ENCODE measurements at places on chromosomes 2 and 18. TPM values are rescaled to one million over a fixed set of nuclear protein-coding genes. Genes with fewer than 3 reads are reported as not detected.

DNA sequence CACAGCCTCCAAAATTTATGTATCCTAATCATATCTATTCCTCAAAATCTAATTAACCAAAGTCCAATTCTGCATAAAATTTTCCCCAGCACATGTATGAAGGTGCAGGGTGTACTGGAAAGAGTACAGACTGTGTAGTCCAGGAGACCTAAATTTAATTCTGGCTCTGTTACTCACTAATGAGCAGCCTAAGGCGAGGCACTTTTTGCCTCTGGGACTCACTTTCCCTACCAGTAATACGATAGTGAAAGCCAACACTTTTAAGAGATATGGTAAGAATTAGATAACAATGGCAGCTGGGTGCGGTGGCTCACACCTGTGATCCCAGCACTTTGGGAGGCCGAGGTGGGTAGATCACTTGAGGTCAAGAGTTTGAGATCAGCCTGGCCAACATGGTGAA lies 177.7 kb downstream of the PIEZO2 start:
- DNase-seq: no peak

The ELOA2 gene
- not detected for total RNA-seq

DNA sequence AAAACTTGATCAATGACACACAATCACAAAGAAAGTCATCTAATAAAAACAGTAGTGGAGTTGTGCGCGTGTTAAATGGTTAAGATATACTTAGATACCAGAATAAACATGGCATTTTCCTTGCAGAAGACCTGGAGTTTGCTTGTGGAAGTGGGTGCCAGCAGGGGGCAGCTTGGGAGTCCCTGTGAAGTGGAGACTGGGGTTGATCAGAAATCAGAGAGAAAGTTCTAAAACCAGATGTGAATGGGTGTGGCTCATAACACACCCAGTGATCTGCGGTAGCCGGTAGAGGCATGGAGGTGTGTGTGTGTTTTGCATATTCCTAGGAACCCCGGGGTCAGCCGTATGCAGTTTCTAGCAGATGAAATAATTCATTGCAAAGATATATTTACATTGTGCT lies 300.1 kb upstream of the TRIB2 start:
- peak; percentile 31 for DNase-seq

DNA sequence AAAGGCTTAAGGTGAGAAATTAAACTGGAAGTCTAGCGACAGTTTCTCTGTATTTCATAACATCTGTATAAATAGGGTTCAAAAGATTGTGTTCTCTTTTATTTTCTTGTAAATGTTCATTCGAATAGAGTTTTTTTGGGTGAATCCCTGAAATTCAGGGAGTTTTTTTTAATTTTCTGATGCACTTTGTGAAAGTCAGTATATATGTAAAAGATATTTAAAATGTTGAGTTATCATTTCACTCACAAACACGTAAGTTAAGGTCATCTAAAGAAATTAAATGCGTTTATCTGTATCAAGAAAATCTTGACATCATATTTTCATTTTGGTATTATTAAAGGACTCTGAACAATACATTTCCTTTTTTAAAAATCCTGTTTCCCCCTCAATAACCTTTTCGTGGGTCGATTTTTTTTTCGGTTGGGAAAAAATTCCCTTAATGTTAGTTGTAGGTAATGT lies 3.4 kb downstream of the SP9 start:
- DNase-seq: no peak

DNA sequence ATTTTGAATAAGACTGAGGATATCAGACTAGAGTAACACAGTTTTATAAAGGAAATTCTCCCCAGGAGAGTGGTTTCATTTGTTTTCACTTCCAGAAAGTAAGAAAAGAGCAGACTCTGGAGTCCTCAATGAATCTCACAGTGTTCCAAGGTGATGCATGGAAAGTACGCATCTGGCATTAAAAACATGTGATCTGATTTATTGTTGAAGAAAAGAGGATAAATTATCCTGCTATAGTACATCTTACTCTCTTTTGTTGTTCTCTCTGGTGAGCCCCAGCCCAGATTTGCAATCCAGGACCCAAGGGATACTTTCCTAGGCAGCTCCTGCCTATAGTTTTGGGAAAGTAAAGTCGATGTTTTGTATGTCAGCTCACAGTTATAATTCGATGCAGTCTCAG lies 285.9 kb downstream of the CTNNA2 start:
- no peak for DNase-seq

The TUBA4B gene
- total RNA-seq: not detected

GRCh38 chr2:208798698-208799097 lies 392.1 kb downstream of the PTH2R start:
- DNase-seq: no peak

- no peak for DNase-seq
Observed at GRCh38 chr2:149603248-149603647, 15.7 kb upstream of the MMADHC start.

The ARHGAP15 gene
- total RNA-seq: 183 TPM

DNA sequence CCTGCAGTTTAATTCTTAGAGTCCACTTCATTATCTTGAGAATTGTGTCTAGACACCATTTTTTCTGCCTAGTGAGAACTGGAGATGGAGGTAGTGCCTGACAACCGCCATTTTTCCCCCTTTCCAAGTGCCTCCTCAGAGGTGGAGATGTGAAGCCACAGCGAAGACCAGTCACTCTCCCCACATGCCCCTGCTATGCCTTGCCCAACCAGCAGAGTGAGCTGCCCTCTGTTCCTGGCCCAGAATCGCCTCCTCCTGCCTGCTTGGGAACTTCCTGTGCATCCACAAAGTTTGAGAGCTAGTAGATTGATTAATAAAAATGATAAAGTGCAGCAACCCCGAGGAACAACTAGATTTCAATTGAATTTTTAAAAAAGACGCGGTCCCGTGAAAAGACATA lies 123.3 kb downstream of the CLIP4 start:
- no peak for DNase-seq
